Effector CD4-positive, alpha-beta T cell (primary cell): ENCODE measurements at places on chromosomes 11 and 22.

GRCh38 chr11:63884196-63884932 lies 32.6 kb downstream of the RCOR2 start:
- no peak for DNase-seq

DNA sequence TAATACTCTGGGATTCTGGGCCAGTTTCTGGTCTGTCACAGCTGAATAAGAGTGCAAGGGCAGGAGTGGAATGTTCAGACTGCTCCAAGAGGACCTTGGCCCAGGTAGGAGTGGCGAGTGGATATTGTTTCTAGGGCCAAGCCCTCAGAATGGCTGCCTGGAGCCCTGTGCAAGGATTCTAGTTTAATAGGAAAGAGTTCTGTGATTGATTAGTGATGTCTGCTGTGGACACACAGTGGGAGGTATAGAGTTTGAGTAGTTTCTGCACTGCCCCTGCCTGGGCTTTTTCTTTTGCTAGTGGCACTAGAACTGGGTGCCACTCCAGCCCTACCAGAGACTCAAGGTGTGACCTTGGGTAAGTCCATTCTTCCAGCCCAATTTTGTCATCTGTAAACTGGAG lies 9.7 kb upstream of the MPPED1 start:
- DNase-seq: no peak

DNA sequence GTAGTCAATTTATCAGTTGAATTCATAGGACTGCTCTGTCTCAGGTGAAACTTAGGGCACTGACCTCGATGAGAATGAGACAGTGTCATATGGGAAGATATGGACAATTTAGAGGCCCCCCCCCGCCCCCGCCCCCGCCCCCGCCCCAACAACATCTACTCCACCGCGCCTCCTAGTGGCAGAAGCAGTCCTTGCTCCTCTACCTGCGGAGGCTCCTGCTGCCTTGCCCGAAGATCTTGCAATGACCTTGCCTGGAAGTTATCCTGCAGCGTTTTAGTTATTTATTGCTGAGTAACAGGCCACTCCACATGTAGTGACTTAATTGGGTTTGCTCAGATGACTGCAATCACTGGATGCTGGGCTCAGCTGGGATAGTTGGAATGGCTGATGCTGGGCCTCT lies 15.2 kb downstream of the SERPINH1 start:
- peak; percentile 56 for DNase-seq

- DNase-seq: no peak
Observed at GRCh38 chr22:50586416-50586815, 3.8 kb upstream of the CHKB start.

DNA sequence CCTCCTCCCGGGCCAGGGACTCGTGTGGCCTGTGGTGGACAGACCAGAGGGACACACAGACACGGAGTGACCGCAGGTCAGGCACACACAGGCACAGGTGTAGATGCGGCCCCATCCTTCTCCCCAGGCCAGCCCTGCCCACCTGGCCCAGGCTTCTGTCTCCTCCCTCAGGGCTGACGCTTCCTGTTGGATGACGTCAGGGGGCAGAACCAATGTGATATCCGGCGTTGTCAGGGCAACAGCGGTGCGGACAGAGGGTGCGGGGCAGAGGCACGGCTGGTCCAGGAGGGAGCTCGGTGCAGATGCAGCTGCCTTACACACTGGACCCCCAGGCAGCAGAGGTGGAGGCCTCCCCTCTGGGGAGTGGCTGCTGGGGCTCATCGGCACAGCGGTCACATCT lies 2.9 kb upstream of the TUBGCP6 start:
- DNase-seq: no peak

DNA sequence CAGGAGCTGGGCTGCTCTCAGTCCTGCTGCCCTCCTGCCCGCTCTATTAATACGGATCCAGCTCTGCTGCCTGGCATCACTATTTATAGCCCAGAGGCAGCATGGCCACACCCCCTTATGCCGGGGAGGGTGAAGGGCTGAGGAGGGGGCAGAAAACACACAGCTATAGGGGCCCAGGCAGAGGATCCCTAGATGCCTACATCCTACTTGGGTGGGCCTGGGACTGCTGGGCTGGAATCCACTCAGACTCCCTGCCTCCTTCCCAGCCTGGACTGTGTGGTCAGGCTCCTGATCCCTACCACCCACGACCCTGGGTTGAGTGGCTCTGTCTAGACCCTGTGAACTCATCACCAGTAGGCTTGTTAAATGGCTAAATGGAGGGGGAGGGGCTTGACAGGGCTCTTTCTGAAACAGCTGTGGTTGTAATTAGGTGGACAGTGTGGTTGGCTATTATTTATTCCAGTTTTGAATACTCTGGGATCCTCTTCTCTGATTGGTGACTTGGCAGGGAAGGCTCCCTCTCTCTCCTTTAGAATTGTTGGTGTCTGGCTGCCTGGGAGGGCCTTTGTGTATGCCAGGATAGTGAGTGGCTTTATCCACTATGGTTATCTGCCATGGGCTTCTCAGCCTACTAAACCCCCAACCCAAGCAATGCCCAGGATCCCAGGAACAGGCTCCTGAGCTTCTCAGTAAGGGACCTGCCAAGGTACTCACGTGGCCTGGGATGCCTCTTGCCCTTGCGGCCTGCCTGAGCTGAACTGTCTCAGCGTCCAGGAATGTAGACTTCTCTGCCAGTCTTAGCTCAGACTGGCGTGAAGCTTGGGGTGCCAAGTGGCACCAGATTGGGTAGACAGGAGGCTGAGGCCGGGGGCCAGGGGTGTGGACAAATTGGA lies 15.2 kb downstream of the PHLDB1 start:
- no peak for DNase-seq

GRCh38 chr11:67281552-67282150 lies 7.5 kb upstream of the ANKRD13D start:
- DNase-seq: no peak
